ENCODE measurements at places on chromosomes 13 and 19. TPM values are rescaled to one million over a fixed set of nuclear protein-coding genes. Genes with fewer than 3 reads are reported as not detected.

GRCh38 chr19:40682431-40682964 lies 8.0 kb downstream of the NUMBL start:
- no peak for DNase-seq

DNA sequence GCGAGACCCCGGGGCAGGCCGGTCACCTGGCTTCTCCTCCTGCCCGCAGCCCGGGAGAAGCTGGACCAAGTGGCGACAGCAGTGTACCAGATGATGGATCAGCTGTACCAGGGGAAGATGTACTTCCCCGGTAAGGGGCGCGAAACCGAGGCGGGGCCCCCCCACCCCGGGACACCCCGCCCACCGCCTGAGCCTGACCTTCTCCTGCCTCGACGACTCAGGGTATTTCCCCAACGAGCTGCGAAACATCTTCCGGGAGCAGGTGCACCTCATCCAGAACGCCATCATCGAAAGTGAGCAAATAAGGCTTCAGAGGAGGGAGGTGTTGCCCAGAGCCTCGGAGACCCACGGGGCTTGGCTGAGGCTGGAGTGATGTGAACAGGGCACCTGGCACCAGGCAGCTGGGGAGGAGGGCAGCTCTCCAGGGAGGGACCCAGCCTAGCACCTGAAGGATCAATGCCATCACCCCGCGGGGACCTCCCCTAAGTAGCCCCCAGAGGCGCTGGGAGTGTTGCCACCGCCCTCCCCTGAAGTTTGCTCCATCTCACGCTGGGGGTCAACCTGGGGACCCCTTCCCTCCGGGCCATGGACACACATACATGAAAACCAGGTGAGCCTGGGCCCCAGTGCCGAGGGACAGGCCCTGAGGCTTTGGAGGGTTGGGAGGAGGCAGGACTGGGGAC lies 629 bp downstream of the IZUMO4 start:
- no peak for DNase-seq

C5AR1 gene
- total RNA-seq, result 0.28 TPM

FAM124A gene
- 41.2 TPM for total RNA-seq

All from WTC11 (cell line).